ENCODE measurements at places on chromosomes 13 and 19.
A peak's percentile ranks its signal among the peaks of the same experiment; 100 is the strongest.

DNA sequence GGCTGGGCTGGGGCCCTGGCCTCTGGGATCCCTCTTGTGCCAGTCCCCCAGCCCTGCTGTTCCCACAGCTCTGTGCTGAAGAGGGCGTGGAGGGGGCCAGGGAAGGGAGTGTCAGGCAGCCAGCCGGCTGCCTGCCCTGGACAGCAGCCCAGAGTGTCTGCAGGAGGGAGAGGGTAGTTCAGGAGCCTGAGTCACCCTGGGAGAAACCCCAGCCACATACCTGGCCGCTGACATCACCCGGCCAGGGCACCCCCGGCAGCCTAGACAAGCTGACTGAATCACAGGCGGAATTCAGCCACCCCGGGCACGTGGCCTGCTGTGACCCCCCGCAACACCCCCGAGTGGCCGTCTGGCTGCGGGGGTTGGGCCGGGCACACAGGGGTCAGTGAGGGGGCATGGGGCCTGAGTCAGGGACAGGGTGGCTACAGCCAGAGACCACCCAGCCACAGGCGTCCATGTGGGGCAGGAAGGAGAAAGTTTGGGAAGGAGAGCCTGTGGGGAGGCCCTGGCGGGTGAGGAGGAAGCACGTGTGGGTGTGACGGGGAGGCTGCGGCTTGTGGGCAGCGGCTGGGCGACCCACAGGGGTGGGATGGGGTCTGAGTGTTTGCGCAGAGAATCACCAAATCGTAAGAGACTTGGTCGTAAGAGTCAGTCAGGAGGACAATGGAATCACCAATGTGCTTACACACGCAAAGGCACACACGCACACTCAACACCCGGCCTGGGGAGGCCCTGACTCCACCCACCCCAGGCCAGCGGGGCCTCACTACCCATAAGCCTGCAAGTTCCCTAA is 11.9 kb upstream of the FOSB start:
- peak; percentile 86 for DNase-seq

GRCh38 chr13:23433171-23434153 is at the start of gene SACS:
SACS (minus strand) TSS chr13:23433702; CDS start chr13:23411239, 22,463 bp downstream.
- DNase-seq, result peak; percentile 4

- no peak for DNase-seq
Measured at GRCh38 chr13:27341616-27342015, 71.0 kb downstream of the RASL11A start.

GRCh38 chr13:23325191-23325590 is 108.3 kb downstream of the SACS start:
- DNase-seq, result no peak

- DNase-seq, result no peak
Measured at GRCh38 chr13:76213423-76213904, 577.3 kb downstream of the LMO7 start.

DNA sequence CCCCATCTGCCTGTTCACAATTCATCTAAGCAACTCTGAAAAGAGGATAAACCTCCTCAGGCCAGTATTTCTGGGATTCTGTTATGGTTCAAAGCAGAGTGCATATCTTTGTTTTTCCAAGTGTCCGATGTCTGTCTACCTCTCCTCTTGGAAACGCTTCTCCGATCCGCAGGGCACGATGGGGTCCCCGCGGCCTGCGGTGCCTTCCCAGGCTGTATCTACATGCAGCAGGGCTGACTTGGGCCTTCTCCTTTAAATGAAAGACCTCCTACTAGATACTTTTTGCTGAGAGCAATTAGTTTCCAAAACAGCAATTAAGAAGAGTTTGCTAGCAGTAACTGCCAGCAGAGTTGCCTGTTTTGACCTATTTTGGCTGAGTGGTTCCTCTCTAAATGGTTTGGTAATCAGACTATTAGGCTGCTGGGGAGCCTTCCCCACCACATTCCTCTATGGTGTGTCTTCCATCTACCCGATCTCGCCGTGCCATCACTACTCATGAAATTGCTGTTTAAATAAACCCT is 23.5 kb downstream of the COL4A2 start:
- DNase-seq, result no peak

- DNase-seq, result no peak
Measured at GRCh38 chr19:11044431-11044830, 44.8 kb upstream of the LDLR start.

DNA sequence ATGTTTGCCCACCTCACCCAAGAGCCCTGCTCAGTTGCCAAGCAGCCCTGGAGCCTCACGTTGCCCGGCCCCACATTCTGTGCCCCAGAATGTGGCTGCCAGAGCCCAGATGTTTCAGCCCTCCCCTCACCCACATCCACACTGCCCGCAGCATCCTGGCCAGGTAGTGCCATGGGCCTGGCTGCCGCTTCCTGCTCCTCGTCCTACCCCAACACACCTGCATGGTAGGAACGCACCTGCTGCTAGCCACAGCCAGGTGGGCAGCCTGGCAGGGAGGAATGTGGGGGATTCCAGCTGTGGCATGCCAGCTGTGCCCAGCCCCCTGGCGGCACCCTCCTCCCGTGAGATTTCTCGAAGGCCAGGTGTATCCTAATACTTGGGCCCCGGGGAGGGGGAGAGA is 7.5 kb upstream of the NFIX start:
- DNase-seq, result no peak

DNA sequence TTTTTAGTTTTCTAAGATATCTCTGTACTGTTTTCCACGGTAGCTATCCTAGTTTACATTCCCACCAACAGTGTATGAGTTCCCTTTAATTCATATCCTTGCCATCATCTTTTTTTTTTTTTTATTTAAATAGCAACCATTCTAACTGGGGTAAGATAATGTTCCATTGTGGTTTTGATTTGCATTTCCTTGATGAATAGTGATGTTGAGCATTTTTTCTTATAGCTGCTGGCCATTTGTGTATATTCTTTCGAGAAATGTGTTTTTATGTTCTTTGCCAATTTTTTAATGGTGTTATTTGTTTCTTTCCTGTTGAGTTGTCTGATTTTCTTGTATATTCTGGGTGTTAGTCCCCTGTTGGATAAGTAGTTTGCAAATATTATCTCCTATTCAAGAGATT is 454.8 kb downstream of the DACH1 start:
- DNase-seq, result no peak

- DNase-seq, result no peak
Measured at GRCh38 chr13:90256746-90257145, 1090.7 kb upstream of the MIR17HG start.

DNA sequence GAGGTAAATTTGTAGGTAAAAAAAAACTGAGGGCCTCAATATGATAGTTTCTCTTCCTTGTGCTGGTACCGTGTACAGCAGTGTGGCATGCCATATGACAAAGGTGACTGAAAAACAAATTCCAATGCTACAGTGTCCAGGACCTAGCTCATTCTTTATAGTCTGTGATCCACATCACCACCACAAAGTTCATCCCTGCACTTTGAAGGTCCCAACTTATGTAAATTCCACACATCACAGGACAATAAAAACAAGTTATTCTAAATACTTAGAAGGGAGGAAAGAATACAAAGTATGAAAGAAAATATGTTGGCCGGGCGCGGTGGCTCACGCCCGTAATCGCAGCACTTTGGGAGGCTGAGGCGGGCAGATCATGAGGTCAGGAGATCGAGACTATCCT is 314.6 kb upstream of the SGCG start:
- no peak for DNase-seq

DNA sequence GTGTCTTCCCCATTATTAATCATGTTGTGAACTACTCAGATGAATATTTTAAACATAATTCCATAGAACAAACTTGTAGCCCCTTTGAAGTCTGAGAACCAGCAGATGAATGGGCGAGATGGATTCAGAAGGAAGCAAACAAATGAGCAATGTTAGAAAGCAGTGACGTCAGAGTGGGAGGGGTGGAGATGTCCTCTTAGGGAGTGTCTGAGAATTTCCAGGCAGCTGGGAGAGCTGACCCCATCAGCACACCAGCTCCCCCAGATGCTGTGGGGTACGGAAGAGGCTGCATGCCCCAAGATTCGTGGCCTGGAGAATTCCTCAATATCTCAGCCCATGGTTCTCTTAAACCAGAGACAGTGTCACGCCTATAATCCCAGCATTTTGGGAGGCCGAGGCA is 68.6 kb downstream of the DPF1 start:
- DNase-seq, result no peak

GRCh38 chr19:3733549-3734309 is 25.5 kb downstream of the TJP3 start:
- no peak for DNase-seq

GRCh38 chr13:98564204-98564603 is 12.7 kb downstream of the STK24 start:
- no peak for DNase-seq

- peak; percentile 64 for DNase-seq
Measured at GRCh38 chr19:34662919-34663318, 14.0 kb downstream of the SCGB2B2 start.

DNA sequence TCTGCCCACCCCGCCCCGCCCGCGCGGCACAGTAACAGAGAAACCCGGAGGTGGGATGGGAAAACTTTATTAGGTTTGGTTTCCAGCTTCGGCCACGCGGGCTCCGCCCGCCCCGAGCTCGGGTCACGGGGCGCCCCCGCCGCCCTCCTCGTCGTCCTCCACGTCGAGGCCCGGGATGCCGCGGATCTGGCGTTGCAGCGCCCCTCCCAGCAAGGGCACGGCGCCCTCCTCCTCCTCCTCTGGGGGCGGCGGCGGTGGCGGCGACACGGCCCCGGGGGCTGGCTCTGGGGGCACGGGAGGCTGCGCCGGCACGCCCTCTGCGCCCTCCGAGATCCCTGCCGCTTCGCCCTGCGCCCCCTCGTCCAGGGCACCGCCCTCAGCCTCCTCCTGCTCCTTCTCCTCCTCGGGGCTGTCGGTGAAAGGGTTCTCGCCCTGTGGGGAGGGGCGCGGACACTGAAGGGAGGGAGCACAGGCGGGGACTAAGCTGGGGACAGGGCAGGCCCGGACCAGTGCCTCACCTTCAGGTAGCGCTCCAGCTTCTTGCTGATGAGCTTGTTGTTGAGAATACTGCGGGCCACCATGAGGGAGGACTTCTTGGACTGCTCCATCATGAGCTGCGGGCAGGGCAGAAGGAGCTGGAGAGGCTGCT is 536 bp upstream of the AKAP8 start:
- peak; percentile 34 for DNase-seq

DNA sequence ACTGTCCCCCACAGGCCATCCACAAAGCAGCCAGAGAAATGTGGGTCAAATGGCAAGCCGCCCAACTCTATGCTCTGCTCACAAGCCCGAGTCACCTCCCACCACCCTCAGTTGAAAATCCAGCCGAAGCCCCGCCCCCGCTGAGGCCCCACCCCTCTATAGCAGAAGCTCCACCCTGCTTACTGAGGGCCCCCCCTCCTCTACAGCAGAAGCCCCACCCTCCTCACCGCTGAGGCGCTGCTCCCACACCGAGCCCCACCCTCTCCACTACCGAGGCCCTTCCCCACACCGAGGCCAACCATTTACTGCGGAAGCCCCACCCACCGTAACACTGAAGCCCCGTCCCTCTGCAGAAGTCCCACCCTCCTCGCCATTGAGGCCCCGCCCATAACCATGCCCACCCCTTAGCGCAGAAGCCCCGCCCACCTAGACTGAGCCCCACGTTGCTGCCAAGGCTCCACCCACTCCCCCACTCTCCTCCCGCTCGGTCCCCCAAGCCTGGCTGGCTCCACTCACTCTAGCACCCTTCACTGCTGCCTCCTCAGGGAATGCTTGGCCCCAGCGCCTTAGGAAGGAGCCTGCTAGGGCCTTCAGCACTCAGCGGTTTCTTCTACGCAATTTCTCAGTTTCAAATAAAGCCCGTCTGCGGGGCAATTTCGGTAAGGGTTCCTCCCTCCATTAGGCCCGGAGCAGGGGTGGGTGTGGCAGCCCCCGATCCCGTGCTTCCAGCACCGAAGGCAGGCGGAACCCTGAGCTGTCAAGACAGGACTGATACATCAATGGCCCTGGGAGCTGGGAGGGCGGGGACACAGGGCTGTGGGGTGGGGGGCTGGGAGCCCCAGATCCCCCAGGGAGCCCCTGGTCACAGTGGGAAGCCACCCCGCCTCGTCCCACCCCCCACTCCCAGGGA is 9.0 kb upstream of the MYDGF start:
- DNase-seq, result no peak

DNA sequence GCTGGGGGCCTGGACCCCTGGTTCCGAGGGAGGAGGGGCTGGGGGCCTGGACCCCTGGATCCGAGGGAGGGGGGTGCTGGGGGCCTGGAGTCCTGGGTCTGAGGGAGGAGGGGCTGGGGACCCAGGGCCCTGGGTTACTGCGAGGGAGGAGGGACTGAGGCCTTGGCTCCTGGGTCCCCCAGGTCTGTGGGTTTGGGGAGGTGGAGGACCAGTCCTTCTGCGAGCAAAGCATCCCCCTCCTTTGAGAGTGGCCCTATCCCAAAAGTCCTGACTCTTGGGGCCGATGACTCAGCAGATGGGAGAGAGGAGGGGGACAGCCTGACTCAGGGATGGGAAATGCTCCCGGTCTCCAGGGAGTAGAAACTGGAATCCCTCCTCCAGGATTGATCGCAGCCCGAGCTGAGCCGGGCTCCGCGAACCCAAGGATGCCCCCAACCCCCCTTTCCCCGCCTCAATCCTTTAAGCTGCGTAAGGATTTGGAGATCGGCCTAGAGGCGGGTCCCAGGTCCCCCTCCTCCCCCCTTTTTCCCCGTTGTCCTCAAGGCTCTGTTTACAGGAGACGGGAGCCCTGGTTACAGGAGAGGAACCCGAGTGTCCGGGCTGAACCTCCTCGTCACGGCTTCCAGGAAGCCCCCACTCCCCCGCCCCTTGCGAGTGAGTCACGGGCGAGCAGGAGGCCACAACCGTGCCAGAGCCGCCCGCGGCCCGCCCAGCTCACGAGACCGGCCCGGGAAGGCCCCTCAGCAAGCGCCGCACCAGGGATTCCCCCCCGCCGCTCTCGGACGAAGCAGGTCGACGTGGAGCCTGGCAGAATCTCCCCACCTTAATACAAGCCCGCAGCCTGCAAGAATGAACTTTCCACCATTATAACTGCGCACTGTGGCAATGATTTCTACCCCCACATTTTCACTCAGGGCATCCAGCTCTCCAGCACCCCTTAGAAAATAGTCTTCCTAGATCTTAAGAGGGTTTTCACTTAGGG is 3.0 kb upstream of the ZFP36 start:
- peak; percentile 71 for DNase-seq

- no peak for DNase-seq
Measured at GRCh38 chr13:50521831-50522149, 321.7 kb downstream of the DLEU7 start.

DNA sequence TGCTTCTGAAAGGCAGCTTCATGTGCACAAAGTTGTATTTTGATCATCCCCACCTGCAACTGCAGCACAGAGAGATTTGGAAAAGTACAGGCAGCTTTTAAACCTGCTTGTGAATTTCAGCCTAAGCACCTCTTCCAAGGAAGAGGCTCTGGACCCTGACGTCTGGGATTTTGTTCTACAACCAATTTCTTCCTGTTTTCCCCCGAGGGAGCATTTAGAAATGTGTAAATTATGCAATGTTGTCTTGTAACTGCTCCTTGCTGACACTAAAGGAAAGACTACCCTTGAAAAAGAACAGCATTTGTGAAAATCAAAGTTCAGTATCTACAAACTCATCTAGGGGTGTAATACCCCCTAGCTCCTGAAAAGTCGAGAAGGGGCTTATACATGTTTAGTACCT is 15.4 kb downstream of the MED26 start:
- no peak for DNase-seq

DNA sequence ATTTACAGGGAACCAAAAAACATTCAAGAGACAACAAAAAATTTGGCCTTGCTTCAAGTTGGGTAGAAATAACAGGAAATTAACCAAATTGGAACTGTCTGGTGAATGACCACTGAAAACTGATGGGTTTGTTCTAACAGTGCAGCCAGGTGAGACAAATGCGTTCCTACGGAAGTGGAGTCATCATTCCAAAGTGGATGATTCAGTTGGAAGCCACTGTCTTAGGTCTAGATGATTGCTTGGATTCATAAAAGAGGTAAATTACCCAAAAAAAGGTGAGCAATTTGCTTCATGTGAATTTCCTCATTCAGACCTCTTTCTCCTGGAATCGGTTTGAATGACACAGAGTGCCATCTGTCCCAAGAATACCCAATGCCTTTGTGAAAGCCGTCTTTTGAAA is 87.1 kb upstream of the IPO5 start:
- DNase-seq, result no peak

All from NCI-H2029 (cell line).